Activated CD4-positive, alpha-beta T cell treated with anti-CD3 and anti-CD28 coated beads, Interleukin-2, amount 10 ng/mL, durations not matched to agents 24 days and 14 days (primary cell): ENCODE measurements at places on chromosomes 5 and 9. TPM values are rescaled to one million over a fixed set of nuclear protein-coding genes. Genes with fewer than 3 reads are reported as not detected.

- no peak for DNase-seq
- H3K4me1 ChIP-seq, result no peaks in the 10 kb centered on the region
- no peaks in the 10 kb centered on the region for H3K36me3 ChIP-seq
- no peak overlapping the region for H3K27ac ChIP-seq
- no peaks in the 10 kb centered on the region for H3K27me3 ChIP-seq
These were observed 43.9 kb downstream of the AMBP start for GRCh38 chr9:114034196-114034595.

DNA sequence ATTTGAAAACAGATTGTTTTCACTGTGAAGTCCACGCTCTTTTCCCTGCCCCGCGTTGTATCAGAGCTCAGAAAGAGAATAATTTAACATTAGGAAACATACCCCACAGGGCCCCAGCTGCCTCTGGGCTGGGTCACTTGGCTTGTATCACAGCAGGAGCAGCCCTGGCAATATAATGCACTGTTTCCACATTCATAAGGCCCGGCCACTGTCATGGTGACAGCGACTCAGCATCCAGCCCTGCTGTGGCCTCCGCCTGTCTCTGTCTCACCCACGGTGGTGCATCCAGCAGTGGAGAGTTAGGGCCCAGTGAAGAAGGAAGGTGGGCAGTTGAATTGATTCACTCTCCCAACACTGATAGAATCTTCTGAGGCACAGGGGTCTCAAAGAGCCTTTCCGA lies 188.9 kb downstream of the NSG2 start:
- H3K4me3 ChIP-seq, result no peak overlapping the region
- DNase-seq, result no peak
- H3K27ac ChIP-seq, result no peak overlapping the region
- no peaks in the 10 kb centered on the region for H3K4me1 ChIP-seq
- H3K27me3 ChIP-seq, result no peaks in the 10 kb centered on the region

DNA sequence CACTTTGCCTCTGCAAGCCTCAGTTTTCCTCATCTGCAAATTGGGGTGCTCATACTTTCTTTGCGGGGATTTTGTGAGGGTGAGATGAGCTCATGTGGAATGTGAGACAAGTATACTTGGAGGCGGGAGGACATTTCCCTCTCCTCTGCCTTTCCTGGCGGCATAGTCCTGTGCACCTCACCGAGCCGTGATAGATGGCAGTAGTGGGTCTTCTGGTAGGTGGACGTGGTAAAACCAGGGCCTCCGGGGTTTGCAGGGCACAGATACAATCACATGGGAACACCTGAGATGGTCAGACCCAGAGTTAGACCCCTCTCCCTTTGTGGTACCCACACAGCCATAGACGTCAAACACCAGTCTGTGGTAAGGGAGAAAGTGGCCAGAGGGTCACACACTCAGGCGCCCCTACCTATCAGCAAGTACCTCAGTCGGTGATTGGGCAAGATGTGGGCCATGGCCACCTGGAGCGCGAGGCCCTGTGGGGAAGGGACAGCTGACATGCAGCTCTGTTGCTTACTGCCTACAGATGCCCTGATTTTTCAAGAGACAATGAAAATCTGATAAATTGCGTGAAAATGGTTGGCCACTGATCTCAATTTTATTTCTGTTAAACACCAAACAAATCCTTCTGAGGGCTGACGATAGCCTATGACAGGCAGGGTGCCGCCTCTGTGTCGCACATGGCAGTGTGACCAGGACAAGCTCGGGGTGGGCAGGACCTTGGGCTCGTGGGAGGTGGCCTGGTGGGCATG lies 9.9 kb downstream of the ERGIC1 start:
- no peaks in the 10 kb centered on the region for H3K27me3 ChIP-seq
- no peak overlapping the region for H3K4me3 ChIP-seq
- peaks cover 4% of the 10 kb centered on the region for H3K4me1 ChIP-seq

DNA sequence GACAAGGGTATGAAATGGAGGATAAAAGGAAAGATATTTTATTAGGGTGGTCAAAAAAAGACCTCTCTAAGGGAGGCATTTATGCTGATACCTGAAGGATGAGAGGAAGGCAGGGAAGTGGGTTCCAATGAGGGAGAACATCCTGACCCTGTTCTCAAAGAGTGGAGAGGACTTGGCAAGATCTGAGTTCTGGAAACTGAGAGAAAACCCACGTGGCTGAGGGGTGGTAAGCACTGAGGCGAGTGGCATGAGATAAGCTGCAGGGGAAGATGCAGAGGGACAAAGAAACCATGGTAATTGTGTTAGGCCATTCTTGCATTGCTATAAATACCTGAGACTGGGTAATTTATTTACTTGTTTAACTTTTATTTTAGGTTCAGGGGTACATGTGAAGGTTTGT lies 16.8 kb downstream of the SH3RF2 start:
- H3K4me3 ChIP-seq, result no peak overlapping the region
- H3K27me3 ChIP-seq, result peaks cover 46% of the 10 kb centered on the region
- no peaks in the 10 kb centered on the region for H3K36me3 ChIP-seq
- DNase-seq, result no peak
- no peaks in the 10 kb centered on the region for H3K4me1 ChIP-seq
- no peak overlapping the region for H3K27ac ChIP-seq

DNA sequence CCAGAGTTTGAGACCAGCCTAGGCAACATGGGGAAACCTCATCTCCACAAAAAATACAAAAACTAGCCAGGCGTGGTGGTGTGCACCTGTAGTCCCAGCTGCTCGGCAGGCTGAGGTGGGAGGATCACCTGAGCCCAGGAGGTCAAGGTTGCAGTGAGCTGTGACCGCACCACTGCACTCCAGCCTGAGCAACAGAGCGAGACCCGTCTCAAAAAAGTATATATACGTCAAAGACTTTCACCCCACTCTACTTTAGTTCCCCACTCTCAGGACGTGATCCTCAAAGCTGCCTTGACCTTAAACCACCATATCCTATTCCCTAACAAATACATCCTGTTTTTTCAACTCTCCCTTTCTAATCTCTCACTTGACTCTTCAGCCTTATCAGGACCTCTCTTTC lies 41.0 kb downstream of the PCDHGC5 start:
- H3K36me3 ChIP-seq, result peaks cover 51% of the 10 kb centered on the region
- H3K27ac ChIP-seq, result no peak overlapping the region
- no peaks in the 10 kb centered on the region for H3K27me3 ChIP-seq

SQSTM1 gene
- total RNA-seq, result 177 and 183 TPM in 2 replicates

DNA sequence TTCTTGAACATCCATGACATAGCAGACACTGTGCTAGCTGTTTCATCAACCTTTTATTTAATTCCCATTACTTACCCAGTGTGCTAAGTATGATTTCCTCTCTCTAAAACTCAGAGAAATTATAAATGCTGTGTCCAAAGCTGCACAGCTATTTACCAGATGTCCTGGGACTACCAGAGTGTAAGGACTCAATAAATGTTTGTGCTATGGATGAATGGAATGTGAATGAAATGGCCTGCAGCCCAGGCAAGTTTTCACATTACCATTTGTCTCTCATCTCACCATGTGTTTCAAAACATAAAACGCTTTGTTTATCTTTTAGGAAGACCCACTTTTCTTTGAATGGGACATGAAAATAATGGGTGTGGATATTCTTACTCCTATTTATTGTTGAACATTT lies 96.2 kb downstream of the ARHGEF28 start:
- H3K27ac ChIP-seq, result no peak overlapping the region
- no peak overlapping the region for H3K4me3 ChIP-seq
- no peaks in the 10 kb centered on the region for H3K4me1 ChIP-seq

IFNA21 gene
- not detected in 2 replicates for total RNA-seq

DNA sequence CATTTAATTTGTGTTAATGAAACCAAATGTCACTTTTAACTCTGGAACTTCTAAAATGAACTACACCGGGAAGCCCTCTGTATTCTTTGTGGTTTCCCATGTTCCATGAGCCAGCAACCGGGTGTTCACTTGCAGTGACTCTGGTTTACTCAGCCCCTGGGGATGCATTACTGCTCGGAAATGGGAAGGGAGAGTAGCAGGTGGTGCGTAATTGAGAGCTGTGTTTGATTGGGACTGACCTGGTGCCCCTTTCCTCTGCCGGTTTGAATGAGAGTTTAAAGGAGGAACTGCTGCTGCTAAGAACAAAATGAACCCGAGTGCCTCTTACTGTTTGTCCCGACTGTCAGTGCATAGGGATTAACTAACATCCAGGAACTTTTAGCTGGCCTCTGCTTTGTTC lies 100.1 kb upstream of the DHFR start:
- H3K27me3 ChIP-seq, result no peaks in the 10 kb centered on the region
- H3K27ac ChIP-seq, result peak overlapping the region; percentile 96
- peaks cover 47% of the 10 kb centered on the region for H3K36me3 ChIP-seq
- peak; percentile 79 for DNase-seq
- peak overlapping the region; percentile 66 for H3K4me3 ChIP-seq

GABRA1 gene
- total RNA-seq, result not detected in 2 replicates
